ENCODE measurements at places on chromosomes 5 and 9.

DNA sequence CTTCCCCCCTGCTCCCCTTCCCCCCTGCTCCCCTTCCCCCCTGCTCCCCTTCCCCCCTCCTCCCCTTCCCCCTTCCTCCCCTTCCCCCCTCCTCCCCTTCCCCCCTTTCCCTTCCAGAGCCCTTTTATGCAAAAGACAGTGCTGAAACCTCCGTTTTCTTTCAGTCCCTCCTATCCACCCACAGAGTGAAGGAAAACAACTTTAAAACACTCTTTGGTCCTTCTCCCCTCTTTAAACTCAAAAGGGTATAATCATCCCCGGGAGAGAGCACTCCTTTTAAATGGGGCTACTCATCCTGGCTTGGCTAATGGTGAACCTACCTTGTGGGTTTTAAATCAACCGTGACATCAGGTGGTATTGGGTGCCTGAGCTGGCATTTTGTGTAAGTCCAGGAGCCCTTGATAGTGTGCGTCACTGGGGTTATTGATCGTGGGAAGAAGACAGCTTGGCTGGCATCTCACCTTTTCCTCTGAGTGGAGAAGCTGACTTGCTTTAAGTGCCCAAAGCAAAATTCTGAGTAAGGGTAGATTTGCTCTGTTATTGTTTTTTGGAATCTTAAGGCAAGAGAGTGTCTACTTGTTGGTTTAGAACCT, 2.7 kb downstream of the LARP1 start:
- H3K4me3 ChIP-seq: peak overlapping the region; percentile 98
- peaks cover 72% of the 10 kb centered on the region for H3K4me1 ChIP-seq
- no peaks in the 10 kb centered on the region for H3K27me3 ChIP-seq
- DNase-seq: no peak

DNA sequence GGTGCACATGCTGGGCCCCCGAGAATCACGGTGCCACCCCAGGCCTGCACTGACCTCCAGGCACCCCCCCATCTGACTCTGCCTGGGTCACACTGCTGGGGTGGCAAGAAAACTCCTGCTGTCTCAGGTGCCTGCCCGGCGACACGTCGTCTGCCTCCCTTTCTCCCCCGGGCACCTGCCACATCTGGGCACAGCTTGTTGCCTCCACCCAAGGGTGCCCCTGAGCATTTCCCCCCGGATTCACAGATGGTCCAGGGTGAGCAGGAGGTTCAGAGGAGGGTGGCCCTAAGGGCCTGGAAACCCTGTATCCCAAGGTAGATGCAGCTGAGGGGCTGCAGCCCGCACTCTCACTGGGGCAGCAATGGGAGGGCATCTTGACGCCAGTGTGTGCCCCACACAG, 14.9 kb upstream of the QSOX2 start:
- no peaks in the 10 kb centered on the region for H3K36me3 ChIP-seq
- H3K4me3 ChIP-seq: no peak overlapping the region
- no peak for DNase-seq
- no peaks in the 10 kb centered on the region for H3K4me1 ChIP-seq
- H3K27me3 ChIP-seq: no peaks in the 10 kb centered on the region

- H3K27ac ChIP-seq: no peak within 1 kb of the TSS
- H3K4me1 ChIP-seq: peaks cover 14% of the 10 kb centered on the region
- no peaks in the 10 kb centered on the region for H3K36me3 ChIP-seq
- no peak for DNase-seq
- peak within 1 kb of the TSS; percentile 28 for H3K4me3 ChIP-seq
- H3K27me3 ChIP-seq: peaks cover 65% of the 10 kb centered on the region
Observed at GRCh38 chr9:29213417-29214153, 1640.3 kb upstream of the C9orf72 start.

- peaks cover 100% of the 10 kb centered on the region for H3K36me3 ChIP-seq
- H3K4me3 ChIP-seq: no peak overlapping the region
- no peak for DNase-seq
- H3K4me1 ChIP-seq: no peaks in the 10 kb centered on the region
- no peak overlapping the region for H3K27ac ChIP-seq
Observed at GRCh38 chr9:92640398-92641091, 29.4 kb downstream of the IPPK start.

- H3K4me1 ChIP-seq: no peaks in the 10 kb centered on the region
- no peak overlapping the region for H3K4me3 ChIP-seq
- DNase-seq: no peak
- H3K27me3 ChIP-seq: no peaks in the 10 kb centered on the region
Observed at GRCh38 chr9:4262735-4263141, 37.1 kb downstream of the GLIS3 start.

DNA sequence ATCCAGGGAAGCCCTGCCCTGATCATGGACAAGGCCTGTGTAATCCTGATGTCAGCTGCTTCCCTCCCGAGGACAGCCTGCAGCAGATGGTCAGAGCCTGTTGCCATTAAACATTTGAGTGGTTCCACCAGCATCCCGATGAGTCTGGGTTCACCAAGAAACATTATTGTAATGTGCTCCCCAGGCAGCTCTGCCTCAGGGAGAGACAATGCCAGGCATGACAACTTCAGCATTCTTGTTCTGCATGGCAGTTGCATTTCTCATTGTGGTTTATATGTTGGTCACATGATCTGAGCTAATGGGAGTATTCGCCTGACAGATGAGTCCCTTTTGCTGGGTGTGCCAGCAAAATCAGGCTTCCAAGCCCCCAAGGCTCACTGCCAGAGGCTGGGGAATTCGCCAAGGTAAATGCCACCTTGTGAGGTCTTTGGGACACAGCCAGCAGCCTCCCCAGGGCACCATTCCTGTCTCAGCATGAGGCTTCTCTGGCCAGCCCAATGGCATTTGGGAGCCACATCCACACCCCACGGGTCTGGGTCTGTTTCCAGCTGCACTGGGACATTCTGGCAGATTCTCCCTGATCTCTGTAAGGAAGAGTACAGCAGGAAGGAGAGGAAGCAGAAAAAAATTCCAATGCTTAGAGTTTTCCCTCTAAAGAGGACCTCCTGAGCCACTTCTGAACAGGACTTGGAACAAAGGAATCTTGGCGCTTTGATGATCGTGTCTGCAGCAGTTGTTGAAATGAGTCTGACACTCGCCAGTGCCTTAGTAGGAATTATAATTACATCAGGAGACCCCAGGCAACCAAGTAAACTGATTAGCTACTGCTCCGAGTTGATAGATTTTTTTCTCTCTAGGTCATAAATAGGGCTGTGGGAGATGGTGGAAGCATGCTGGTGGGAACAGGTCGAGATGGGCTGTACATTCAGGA, 18.7 kb downstream of the KCNIP1 start:
- H3K27ac ChIP-seq: no peak overlapping the region
- H3K4me3 ChIP-seq: no peak overlapping the region
- H3K4me1 ChIP-seq: peaks cover 24% of the 10 kb centered on the region
- no peaks in the 10 kb centered on the region for H3K27me3 ChIP-seq
- no peak for DNase-seq

- H3K27ac ChIP-seq: no peak overlapping the region
- no peaks in the 10 kb centered on the region for H3K4me1 ChIP-seq
- H3K4me3 ChIP-seq: no peak overlapping the region
Observed at GRCh38 chr5:127352068-127352467, 61.5 kb downstream of the MEGF10 start.

DNA sequence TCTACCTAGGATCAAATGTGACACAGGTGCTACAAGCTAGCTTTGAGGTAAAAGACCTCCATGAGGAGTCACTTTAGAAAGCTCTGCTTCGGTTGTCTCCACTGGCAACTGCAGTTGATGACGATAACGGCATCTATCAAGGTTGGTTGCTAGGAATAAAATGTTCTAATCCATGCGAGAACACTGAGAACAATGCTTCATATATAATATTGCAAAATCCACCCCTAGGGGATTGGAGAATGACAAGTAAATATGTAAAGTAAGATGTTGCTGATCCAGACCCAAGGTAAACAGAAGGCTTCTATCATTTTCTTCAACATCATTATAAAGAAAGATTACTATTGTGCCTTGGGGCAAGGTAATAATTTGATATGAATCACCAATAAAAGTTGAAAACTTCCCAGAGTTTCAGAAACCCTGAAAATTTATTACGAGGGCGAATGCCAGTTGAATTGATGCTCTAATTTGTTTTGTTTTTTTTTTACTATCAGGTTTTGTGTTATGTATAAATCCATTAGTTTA, 1003.4 kb downstream of the CDH18 start:
- no peak overlapping the region for H3K27ac ChIP-seq
- H3K4me3 ChIP-seq: no peak overlapping the region
- no peaks in the 10 kb centered on the region for H3K4me1 ChIP-seq
- DNase-seq: no peak

- no peaks in the 10 kb centered on the region for H3K4me1 ChIP-seq
- no peak for DNase-seq
- no peak overlapping the region for H3K27ac ChIP-seq
- no peaks in the 10 kb centered on the region for H3K27me3 ChIP-seq
- H3K36me3 ChIP-seq: no peaks in the 10 kb centered on the region
- H3K4me3 ChIP-seq: no peak overlapping the region
Observed at GRCh38 chr9:19660019-19660418, 128.8 kb downstream of the SLC24A2 start.

- H3K27ac ChIP-seq: no peak overlapping the region
- no peaks in the 10 kb centered on the region for H3K36me3 ChIP-seq
- H3K4me3 ChIP-seq: no peak overlapping the region
- H3K27me3 ChIP-seq: no peaks in the 10 kb centered on the region
- H3K4me1 ChIP-seq: peaks cover 5% of the 10 kb centered on the region
Observed at GRCh38 chr5:150295172-150295634, 5.6 kb upstream of the CAMK2A start.

DNA sequence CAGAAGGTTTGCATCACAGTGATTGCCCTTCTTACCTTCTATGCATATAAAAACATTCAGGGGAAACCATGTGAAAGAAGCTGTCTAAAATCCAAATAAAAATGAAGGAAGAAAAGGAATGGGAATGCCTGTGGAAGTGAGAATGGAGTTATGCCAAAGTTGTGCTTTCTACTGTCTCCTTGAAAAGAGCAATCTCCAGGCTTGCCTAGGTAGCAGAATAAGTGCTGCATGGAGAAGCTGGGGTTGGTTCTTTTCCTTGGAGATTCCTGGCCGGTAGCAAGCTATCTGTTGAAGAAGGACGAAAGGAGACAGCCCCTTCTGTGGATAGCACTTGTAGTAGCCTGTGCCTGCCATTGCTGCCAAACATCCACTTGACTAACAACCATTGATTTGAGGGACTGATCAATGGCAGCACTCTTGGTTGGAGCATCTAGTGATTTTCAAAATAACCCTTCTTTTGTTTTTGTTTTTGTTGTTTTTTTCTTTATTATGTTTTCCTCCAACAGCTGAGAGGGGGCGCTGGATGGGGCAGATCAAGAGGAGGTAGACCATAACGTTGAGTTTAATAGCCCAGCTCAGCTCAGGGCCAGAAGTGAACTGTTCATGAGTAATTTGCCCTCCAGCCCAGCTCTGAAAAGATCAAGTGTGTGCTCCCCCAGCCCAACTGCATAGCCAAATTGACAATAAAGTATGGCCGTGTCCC, 1.6 kb downstream of the PLCXD3 start:
- DNase-seq: no peak
- H3K27me3 ChIP-seq: no peaks in the 10 kb centered on the region
- no peaks in the 10 kb centered on the region for H3K4me1 ChIP-seq
- H3K4me3 ChIP-seq: peak overlapping the region; percentile 72
- H3K27ac ChIP-seq: peak overlapping the region; percentile 77

- peak overlapping the region; percentile 79 for H3K4me3 ChIP-seq
- H3K27ac ChIP-seq: no peak overlapping the region
- no peaks in the 10 kb centered on the region for H3K27me3 ChIP-seq
- H3K36me3 ChIP-seq: peaks cover 37% of the 10 kb centered on the region
- DNase-seq: no peak
Observed at GRCh38 chr9:133355881-133356357, 368 bp downstream of the SURF1 start.

DNA sequence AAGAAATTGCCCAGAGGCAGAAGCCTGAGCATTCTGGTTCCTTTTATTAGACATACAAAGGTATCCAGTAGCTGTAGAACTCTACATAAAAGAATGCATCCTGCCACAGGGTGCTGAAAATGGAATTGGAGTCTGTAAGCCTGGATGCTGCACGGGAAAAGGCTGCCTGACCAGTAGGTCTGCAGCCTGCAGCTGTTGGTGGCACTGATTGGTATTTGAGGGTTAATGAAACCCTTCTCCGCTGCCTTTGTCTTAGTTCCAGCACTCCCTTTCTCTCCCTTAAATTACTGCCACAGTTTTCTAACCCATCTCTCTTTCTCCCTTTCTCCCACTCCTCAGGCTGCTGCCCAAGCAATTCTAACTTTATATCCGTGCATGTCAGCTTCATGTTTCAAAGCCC, 64.7 kb downstream of the BRINP1 start:
- H3K4me1 ChIP-seq: no peaks in the 10 kb centered on the region
- no peak overlapping the region for H3K27ac ChIP-seq
- no peaks in the 10 kb centered on the region for H3K27me3 ChIP-seq
- no peaks in the 10 kb centered on the region for H3K36me3 ChIP-seq

DNA sequence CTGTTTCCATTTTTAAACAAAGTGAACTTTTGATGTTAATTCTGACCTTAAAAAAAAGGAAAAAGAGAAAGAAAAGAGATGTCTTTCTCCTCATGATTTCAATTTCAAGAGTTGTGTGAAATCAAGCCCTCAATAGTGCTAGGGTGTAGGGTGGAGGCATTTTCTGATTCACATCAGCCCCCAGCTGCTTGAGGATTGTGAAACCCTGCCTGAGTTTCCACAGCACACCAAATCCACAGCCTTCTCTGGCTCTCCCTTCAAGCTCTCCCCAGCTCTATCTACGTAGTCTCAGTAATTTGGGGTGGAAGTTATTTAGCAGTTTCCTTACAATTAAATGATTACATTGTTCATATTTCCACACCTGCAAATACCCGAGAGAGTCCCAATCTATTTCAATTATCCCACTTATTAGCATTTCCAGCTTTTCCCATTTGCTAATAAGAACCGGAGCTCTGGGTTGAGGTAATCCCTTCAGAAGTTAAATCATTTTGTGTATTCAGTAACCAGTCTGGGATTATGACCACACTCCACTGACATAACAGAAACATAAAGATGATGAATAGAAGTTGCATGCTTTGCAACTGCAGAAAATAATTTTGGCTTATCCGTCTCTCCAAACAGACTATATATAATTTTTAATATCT, 54.9 kb downstream of the MTX3 start:
- no peaks in the 10 kb centered on the region for H3K4me1 ChIP-seq
- H3K4me3 ChIP-seq: no peak overlapping the region
- no peaks in the 10 kb centered on the region for H3K36me3 ChIP-seq
- H3K27ac ChIP-seq: no peak overlapping the region
- DNase-seq: peak; percentile 24
- H3K27me3 ChIP-seq: no peaks in the 10 kb centered on the region

- DNase-seq: no peak
- no peaks in the 10 kb centered on the region for H3K4me1 ChIP-seq
- H3K27ac ChIP-seq: no peak overlapping the region
- H3K4me3 ChIP-seq: no peak overlapping the region
Observed at GRCh38 chr5:118862596-118862995, 125.8 kb downstream of the DTWD2 start.

GRCh38 chr9:99867536-99867935, 38.9 kb upstream of the STX17 start:
- H3K36me3 ChIP-seq: no peaks in the 10 kb centered on the region
- no peaks in the 10 kb centered on the region for H3K4me1 ChIP-seq
- H3K27ac ChIP-seq: no peak overlapping the region
- no peaks in the 10 kb centered on the region for H3K27me3 ChIP-seq
- DNase-seq: no peak

- DNase-seq: no peak
- no peak overlapping the region for H3K4me3 ChIP-seq
- H3K27ac ChIP-seq: no peak overlapping the region
- H3K27me3 ChIP-seq: no peaks in the 10 kb centered on the region
- no peaks in the 10 kb centered on the region for H3K4me1 ChIP-seq
Observed at GRCh38 chr5:146089287-146089686, 16.1 kb downstream of the PLAC8L1 start.

GRCh38 chr5:130955041-130955440, 210.0 kb downstream of the HINT1 start:
- H3K36me3 ChIP-seq: no peaks in the 10 kb centered on the region
- no peak overlapping the region for H3K27ac ChIP-seq
- H3K4me3 ChIP-seq: no peak overlapping the region
- no peak for DNase-seq

Data from heart left ventricle (tissue), 16 donors.